ENCODE measurements at places on chromosomes 2 and 18.
A peak's percentile ranks its signal among the peaks of the same experiment; 100 is the strongest.

DNA sequence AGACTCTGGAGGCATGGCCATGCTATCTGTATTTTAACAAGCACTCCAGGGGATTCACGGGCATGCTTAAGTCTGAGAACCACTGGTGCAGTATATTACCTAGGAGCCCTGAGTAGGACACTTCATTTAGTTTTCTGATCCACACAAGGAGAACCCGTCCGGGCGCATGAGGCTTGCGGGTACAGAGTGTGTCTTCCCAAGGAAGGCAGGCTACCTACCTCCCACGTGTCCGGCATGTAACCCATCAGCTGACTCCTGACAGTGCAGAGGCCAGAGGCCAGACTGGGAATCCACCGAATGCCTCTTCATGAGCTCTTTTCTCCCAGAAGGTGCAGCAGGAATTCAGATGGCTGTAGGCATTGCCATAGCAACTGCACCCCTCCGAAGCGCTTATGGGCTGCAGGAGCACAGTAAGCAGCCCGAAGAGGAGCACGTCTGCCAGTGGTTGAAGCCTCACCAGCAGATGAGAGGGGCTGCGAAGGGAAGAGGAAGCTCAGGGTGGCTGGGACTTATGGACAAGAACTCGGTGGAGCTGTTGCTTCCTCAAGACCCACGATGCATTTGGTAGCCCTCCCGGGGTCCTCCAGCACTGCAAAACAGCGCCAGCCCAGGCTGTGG, 33.8 kb upstream of the DNMT3A start:
- no peak for DNase-seq

- no peak for DNase-seq
These were observed 111.4 kb downstream of the EIPR1 start for GRCh38 chr2:3265981-3266924.

GRCh38 chr2:3594493-3595281, at the start of gene COLEC11:
Gene COLEC11 (plus strand): TSS chr2:3595112. CDS start chr2:3604341, 9,229 bp downstream.
- DNase-seq: no peak

GRCh38 chr2:98027538-98027937, 31.8 kb upstream of the TMEM131 start:
- no peak for DNase-seq

DNA sequence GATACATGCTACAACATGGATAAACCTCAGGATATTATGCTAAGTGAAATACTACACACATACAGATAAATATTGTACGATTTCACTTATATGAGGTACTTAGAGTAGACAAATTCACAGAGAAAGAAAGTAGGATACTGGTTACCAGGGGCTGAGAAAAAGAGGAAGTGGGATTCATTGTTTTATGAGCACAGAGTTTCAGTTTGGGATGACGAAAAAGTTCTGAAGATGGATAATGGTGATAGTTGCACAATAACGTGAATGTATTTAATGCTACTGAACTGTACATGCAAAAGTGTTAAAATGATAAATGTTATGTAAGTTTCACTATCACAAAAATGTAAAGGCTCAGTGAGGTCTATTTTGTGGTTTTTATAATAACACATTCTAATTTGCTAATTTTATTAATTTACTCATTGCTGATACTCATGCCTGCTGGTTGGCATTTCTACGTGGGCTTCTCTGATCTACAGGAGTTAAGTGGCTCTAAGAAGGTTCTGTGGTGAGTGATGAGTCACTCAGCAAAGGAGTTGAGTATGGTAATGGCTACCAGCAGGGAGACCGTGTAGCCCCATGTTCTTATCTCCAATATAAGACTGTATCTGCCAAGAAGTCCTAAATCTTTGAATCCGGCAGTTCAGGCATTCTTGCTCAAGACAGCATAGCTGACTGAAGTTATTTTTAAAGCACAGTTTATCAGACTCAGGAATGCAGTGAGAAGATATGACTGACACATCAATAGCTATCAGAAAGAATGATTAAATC, 41.1 kb downstream of the UPP2 start:
- no peak for DNase-seq

DNA sequence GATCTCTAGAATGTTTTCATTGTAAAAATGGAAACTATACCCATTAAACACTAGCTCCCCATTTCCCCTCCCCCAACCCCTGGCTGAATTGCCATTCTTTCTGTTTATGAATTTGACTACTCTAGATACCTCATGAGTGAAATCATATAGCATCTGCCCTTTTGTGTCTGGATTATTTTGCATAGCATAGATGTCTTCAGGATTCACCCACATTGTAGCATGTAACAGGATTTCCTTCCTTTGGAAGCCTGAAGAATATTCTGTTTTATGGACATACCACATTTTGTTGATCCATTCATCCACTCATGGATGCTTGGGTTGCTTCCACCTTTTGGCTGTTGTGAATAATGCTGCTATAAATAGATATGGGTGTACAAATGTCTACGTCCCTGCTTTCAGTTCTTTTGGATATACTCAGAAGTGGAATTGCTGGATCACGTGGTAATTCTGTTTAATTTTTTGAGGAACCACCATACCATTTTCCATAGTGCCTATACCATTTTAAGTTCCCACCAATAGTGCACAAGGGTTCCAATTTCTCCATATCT, 7.7 kb upstream of the ASB1 start:
- DNase-seq: no peak

DNA sequence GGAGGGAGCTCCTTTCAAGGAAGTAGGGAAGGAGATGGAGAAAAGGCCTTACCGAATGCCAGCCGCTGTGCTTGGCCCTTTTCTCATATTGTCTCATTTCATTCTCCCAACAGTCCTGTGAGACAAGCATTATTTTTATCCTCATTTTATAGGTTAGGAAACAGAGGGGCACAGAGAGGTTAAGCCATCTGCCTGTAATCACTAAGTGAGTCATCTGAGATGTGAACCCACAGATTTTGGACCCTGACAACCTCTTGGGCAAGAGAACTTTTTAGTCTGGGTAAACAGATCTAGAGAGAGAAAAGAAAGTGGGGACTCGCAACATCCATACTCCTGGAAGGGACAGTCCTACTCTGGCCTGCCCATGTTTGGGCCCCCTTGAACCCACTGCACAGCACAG, 91.7 kb upstream of the LCLAT1 start:
- DNase-seq: no peak

- no peak for DNase-seq
These were observed 5.2 kb downstream of the ZNF638 start for GRCh38 chr2:71336802-71337201.

DNA sequence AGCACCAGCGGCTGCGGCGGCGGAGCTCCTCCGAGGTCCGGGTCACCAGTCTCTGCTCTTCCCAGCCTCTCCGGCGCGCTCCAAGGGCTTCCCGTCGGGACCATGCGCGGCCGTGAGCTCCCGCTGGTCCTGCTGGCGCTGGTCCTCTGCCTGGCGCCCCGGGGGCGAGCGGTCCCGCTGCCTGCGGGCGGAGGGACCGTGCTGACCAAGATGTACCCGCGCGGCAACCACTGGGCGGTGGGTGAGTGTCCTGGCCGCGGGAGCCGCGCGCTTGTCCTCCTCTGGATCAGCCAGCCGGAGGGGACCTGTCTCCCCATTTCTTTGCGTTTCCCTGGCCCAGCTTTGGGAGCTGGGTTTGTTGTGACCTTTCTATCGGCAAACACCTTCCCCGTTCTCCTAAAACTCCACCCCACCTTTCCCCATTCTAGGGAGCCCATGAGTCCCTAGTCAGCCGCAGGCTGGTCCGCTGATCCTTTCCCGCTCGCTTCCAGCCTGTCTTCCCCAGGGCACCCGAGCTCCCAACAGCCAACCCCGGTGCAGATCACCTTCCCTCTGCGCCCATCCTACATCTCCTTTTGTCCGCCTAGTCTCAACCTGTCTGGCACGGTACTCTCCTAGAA, 316 bp downstream of the GRP start:
- DNase-seq: no peak

- DNase-seq: no peak
These were observed 401.6 kb downstream of the CLIP4 start for GRCh38 chr2:29516767-29517166.

- DNase-seq: no peak
These were observed 35.2 kb upstream of the CD207 start for GRCh38 chr2:70870790-70871189.

- DNase-seq: no peak
These were observed 134.0 kb downstream of the PTGR3 start for GRCh38 chr18:75075016-75075305.

DNA sequence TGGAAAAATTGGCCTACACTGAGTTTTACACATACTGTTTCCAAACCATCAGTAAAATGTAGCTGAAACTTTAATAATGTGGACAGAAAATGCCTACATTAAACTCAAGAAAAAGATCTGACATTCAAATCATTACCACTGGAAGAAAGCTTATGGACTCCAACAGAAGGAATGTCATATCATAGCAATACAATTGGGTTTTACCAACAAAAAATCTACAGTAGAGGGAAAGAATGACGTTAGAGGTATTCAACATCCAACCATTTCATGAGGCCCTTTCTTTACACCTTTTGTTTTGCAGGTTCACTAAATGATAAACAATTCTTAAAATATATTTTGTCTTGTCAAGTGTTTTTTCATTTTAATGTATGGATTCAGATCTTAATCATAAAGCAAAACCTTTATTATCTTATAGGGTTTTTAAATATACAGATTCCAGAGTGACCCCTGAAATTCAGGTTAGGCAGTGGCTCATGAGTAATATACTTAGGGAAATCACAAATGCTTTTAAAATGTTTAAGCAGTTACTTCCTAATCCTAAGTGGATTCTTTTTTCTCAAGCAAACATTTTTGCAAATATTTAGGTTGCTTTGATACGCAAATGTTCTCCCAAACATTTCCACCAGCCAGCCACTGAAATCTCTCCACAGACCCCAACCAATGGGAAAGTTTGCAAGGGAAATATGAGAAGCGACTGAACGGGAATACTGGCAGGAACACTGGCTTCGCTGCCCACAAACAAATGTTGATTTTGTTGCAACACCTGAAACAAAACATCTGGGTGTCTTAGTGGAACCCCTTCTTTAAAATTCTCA, 168.7 kb downstream of the TCF4 start:
- DNase-seq: peak; percentile 34

- no peak for DNase-seq
These were observed 19.1 kb downstream of the SULT1C4 start for GRCh38 chr2:108396845-108397244.

Measured in SHP77 treated with DMSO at 0.1 percent for 48 hours (cell line).